ENCODE measurements at places on chromosomes 6 and 20. TPM values are rescaled to one million over a fixed set of nuclear protein-coding genes. Genes with fewer than 3 reads are reported as not detected.

GRCh38 chr20:8062756-8063155 is 43.2 kb upstream of the TMX4 start:
- no peak for DNase-seq

GRCh38 chr6:128311944-128312570 is 208.3 kb downstream of the PTPRK start:
- no peak for DNase-seq

ALDH5A1 gene
- total RNA-seq, result 27.6 TPM

DNA sequence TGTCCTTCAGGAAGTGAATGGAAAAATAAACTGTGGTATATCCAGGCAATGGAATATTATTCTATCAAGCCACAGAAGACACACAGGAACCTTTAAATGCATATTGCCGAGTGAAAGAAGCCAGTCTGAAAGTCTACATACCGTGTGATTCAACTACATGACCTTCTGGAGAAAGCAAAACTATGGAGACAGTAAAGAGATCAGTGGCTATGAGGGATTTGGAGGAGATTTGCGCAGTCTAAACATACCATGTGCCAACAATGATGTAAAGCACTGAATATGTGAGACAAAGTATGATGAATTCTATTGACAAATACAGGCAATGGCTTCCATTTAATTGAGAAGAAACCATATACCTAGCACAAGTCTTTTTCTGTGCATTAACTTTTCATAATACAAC is 518.3 kb upstream of the ZNF337 start:
- DNase-seq, result no peak

CCN2 gene
- total RNA-seq, result 34.7 TPM

GRCh38 chr6:154428897-154429296 is 72.3 kb upstream of the IPCEF1 start:
- DNase-seq, result no peak

DNA sequence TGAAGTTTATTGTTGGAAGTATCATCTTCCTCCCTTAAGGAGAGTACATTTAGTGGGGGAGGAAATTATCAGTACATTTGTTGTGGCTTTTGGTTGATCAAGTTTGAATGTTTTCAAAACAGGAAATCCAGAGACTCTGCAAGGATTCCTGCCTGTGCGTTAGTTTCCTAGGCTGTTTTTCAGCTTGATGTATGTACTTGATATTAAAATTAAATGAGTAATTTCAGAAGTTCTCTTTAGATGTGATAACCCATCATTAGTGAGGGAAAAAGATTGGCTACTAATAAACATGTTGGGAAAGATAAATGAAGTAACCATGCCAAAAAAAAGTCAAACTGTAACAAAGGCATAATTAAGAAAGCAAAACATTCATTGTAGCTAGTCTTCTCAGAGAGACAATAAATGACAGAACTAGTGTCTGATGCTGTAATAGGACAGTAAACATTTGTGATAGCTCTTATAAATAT is 88.0 kb upstream of the TULP1 start:
- no peak for DNase-seq

TRMT6 gene
- total RNA-seq, result 51.1 TPM

DNA sequence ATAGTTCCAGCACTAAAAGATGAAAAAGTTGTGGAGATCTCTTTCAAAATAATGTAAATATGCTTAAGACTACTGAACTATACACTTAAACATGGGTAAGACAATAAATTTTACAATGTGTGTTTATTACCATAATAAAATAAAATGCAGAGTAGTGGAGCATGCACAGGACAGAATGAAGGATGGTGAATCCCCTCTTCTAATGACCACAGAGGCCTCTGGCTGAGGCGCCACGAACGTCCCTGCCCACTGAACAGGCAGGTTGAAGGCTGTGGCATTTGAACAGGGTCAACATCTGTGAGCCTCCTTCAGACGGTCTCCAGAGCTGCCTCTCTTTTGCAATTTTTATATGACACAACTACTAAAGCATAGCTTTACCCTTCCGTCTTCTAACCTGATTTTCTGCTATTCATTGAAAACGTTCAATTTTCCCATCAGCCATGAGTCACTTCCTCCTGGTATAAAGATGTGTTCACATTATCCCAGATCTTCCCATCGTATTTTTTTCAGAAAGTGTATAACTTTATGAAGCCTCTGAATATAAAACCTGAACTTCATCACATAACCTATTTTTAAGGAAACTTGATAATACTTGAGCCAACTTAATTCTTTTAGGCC is 37.8 kb downstream of the ADGRF4 start:
- DNase-seq, result no peak

GPR31 gene
- total RNA-seq, result not detected

- DNase-seq, result no peak
Observed at GRCh38 chr6:31467151-31467550, 30.8 kb upstream of the MICB start.

DNA sequence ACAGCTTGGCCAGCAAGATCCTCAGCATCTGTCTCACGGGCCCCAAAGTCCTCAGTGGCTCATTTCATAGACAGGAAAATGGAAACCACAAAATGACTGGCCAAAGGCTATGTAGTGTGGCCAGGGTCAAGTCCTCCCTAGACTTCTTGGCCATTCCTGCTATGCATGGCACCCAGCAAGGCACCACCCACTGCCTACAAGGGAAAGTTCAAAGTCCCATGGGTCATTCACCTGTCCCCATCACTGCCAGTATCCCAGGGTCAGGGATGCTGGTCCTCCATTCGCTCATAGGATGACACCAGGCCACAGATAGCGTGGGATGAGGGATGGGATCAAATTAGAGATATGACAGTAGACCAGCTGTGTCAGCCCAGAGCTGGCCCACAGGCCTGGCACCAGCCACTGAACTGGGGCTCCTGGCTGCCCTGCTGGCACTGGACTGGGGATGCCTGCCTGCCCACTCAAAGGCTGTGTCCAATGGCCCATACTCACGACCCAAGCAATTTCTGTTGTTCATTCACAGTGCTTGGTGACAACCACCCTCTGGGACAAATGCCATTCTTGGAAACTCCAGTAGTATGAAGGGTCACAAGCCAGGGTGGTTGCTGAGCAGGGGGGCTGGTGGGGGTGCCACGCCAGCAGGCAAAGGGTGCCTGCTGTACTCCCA is 11.6 kb downstream of the ADISSP start:
- DNase-seq, result no peak

DNA sequence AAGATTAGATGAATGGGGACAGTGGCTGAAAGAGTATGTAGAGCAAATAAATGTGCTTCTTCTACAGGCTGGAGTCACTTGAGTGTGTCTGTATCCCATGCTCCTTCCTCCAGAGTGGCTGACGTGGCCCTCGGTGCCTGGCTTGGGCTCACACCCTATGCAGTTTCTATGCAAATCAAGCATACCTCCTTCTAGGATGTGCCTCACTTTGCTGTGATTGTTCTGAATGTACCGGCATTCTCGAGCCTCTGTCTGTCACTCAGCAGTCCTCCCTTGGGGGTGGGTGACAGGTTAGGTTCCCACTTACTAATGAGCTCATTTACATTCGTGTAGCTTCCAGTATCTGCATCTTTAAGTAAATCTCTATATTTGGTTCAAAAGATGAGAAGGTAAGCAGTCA is 55.1 kb upstream of the HDDC2 start:
- no peak for DNase-seq

PARD6B gene
- 26.6 TPM for total RNA-seq

SLC17A3 gene
- total RNA-seq, result 0.09 TPM

DNA sequence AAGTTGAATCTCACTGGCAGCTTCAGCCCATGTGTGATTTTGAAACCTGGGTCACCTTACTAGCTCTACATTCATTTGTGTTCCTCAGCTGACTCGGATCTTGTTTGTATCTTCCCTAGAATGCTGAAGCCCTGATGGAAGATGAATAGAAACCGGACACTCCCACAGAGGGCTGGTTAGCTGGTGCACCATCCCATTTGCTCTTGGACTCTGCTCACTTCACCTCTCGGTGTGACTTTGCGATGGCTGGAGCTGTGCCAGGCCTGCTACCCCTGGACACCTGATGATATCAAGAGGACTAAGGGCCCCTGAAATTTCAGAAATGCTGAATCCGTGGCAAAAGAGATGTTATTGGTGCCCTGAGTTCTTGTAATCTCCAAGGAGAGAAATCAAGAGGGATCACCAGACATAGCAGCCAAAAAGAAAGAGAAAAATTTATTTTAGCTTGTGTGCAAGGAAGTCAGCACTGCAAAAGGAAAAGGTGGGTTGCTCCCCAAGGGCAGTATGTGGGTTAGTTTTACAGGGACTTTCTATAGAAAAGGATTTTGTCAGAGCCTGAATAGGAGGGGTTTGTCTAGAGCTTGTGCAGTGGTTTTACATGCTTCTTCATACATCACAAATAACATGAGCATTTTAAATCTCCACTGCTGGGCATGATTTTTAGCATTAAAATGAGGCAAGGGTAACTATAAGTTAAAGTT is 426.3 kb upstream of the NOX3 start:
- no peak for DNase-seq

GRCh38 chr20:17681726-17682102 is 328 bp downstream of the RRBP1 start:
- DNase-seq, result no peak

DNA sequence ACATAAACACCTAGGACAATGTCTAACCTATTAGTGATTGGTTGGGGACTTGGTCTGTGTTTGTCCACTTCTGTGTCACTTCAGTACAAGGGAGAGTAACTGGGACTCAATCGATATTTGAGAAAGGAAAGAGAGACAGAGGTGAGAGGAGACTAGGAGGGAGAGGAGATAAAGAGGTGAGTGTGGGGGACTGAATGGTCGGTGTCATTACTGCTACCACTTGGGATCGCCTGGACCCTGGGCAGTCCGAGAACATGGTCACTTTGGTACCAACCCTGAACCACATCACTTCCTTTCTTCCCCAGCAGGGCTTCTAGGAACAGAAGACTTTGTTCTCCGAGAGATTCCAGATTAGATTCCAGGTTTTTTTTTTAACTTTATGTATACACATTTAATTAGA is 63.7 kb downstream of the GPR6 start:
- DNase-seq, result no peak

DDX43 gene
- total RNA-seq, result not detected

Data from HepG2 (cell line).